ENCODE measurements at places on chromosomes 6 and 20.

- no peak for DNase-seq
Observed at GRCh38 chr6:167745670-167746389, 80.9 kb upstream of the AFDN start.

- no peak for DNase-seq
Observed at GRCh38 chr20:40283689-40284088, 405.3 kb downstream of the MAFB start.

DNA sequence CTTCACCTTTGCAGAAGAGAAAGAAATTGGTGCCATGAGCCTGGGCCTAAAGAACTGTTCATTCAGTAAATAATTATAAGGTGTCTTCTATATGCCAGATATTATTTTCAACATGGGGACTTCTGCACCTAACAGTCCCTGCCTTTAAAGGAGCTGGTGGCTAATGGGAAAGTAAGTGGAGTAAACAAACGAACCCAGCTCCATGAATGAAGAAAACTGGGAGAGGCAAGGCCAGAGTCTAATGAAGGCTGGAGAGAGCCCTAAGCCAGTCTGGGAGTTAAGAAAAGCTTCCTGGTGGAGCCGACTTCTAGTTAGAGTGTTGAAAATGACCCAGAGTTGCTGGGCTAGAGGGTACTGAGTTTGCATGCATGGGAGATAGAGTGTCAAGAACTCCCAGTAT, 24.2 kb upstream of the EFHC1 start:
- DNase-seq: no peak

DNA sequence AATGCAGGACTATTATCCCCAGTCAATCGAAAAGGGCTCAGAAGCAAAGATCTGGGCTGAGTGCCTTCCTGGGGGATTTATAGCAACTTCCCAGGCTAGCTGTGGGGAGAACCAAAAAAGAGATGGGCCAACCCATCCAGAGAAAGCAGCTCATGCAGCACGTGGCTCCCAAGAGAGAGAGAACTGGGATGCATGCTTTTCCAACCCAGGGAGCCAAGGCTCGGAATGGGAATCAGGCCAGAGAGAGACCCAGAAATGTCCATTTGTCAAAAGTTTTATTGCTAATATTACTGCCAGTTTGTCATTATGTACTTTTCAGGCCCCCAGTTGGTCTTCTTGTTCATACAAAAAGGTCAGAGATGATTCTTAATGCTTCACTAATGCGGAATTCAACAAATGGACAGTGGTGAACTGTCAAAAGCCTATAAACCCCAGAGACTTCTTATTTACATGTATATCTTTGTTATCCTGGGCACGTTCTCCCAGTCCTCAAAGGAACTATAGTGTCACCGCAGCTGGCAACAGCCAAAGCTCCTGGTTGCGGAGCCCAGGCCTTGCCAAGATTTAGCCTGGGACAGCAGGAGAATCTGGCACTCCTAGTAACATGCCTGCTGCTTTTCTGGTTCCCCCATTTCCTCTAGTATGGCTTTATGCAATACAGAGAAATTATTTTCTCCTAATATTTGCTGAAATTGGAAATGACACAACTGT, 139.1 kb upstream of the POU3F2 start:
- DNase-seq: no peak

DNA sequence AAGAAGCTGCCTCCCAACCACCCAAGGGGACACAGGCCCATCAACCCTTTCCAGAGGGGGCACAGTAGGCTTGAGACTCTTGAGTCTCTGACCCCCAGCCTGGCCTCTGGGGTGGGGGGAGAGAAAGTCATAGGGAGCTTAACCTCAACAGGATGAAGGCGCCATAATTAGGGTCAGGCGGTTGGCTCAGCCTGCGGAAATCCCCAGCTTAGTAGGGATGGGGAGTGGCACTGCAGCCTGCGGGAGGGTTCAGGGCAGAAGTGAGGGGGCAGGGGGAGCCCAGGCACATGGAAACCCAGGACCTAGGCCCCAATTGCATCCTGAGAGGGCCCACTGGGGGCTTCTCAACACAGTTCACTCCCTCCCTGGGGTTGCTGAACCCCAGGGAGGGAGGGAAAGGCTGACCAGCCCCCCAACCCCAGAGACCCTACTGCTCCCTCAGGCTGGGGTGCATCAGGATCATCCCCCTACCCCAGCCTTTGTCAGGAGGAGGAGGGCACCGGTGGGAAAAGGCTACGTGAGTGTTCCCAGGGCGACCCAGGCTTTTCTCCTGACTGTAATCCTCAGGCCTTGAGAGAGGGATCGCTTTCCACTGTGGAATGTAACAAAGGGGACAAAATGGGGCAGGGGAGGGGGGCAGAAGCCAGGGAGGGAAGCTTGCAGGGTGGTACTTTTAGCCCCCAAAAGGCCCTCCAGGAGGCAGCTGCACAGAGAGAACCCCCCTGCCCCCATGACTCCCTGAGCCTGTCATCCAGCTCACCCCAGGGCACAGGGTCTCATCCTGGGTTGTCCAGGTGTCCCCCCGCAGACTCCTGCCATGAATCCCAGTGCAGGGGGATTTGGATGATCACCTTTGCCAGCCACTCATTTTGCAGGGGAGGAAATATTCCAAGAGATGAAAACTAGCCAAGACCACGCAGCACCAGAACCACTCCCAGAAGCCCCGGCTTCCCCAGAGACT, 46.4 kb downstream of the MRPL14 start:
- DNase-seq: no peak

- no peak for DNase-seq
Observed at GRCh38 chr20:58000861-58001260, 227.6 kb downstream of the ANKRD60 start.

DNA sequence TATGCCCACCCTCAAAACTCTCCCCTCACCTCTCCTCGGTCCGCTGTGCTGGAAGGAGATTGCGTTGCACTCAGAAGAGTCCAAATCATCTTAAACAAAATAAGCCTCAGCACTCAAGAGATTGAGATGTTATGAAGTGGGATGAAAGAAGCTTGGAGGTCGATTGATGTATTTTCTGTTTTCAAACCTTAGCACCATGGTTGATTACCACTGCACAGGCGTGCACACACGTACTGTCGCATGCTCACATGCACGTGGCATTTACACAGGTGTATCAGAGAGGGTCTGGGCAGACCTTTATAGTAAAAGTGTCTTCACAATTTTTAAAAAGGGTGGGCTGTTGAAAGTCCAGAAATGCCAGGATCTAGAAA, 612 bp upstream of the AGPAT4 start:
- DNase-seq: no peak

GRCh38 chr6:133772567-133772966, 116.3 kb upstream of the TCF21 start:
- no peak for DNase-seq

- DNase-seq: no peak
Observed at GRCh38 chr6:160110586-160111123, 11.0 kb upstream of the SLC22A1 start.

GRCh38 chr6:44192428-44193041, 24.2 kb upstream of the MYMX start:
- DNase-seq: no peak

DNA sequence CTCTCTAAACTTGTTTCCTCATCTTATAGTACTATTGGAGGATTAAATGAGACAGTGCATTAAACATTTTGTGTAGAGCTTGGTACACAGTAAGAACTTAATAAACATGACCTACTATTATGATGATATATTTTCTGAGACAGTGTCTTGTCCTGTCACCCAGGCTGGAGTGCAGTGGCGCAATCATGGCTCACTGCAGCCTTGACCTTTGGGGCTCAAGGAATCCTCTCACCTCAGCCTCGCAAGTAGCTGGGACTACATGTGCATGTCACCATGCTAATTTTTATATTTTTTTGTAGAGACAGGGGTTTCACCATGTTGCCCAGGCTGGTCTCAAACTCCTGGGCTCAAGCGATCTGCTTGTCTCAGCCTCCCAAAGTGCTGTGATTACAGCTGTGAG, 72.1 kb downstream of the LYRM4 start:
- no peak for DNase-seq

- DNase-seq: no peak
Observed at GRCh38 chr6:11197175-11197536, 35.3 kb downstream of the NEDD9 start.

GRCh38 chr6:144123421-144123820, 26.9 kb upstream of the STX11 start:
- no peak for DNase-seq
